Purkinje cell (primary cell): ENCODE measurements at places on chromosomes 3 and 15. TPM values are rescaled to one million over a fixed set of nuclear protein-coding genes. Genes with fewer than 3 reads are reported as not detected.

The CLDN18 gene
- not detected in 2 replicates for polyA plus RNA-seq

The OR5K2 gene
- polyA plus RNA-seq: not detected in 2 replicates

The SOX14 gene
- not detected in 2 replicates for polyA plus RNA-seq

The RTP4 gene
- not detected in 2 replicates for polyA plus RNA-seq

The XCR1 gene
- polyA plus RNA-seq: not detected in 2 replicates

The KCNMB2 gene
- polyA plus RNA-seq: 3.3 TPM in 1 of 2 replicates, not detected in the other

The FHIT gene
- polyA plus RNA-seq: 14.7 and 17.5 TPM in 2 replicates

The ABTB1 gene
- polyA plus RNA-seq: 0.32 and 3.7 TPM in 2 replicates

The DNAH12 gene
- polyA plus RNA-seq: 0.77 TPM in 1 of 2 replicates, not detected in the other

The COPG1 gene
- 42.7 and 84.1 TPM in 2 replicates for polyA plus RNA-seq

The CHRM5 gene
- not detected in 2 replicates for polyA plus RNA-seq

The FYCO1 gene
- 0.22 and 0.31 TPM in 2 replicates for polyA plus RNA-seq

The MOBP gene
- 2.7 and 4.5 TPM in 2 replicates for polyA plus RNA-seq
